ENCODE measurements at places on chromosomes 5 and 9. TPM values are rescaled to one million over a fixed set of nuclear protein-coding genes. Genes with fewer than 3 reads are reported as not detected.

DNA sequence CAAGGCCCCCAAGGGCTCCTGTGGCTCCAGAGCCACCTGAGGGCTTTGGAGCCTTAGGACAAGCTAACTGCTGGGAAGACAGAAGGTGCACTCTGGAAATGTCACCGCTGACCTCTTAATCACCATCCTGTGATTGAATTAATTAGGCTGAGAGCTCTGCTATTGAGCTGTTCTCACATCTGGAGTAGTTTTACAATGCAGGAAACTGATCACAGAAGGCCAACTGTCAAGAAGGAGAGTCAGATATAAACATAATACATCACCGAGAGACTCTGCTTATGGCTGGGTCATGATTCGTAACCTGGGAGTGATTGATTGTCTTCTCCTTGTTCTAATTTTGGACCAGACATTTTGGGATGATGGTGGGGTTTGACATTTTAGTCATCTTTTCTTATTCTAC, 226.1 kb downstream of the SLIT3 start:
- DNase-seq: no peak

GRCh38 chr9:137381501-137382443, 41.2 kb downstream of the EXD3 start:
- DNase-seq: peak; percentile 58

GRCh38 chr5:71939452-71940230, 167.6 kb upstream of the MAP1B start:
- DNase-seq: no peak

GRCh38 chr9:85237478-85237877, 504.3 kb downstream of the AGTPBP1 start:
- DNase-seq: no peak

GRCh38 chr5:1125030-1125357, 13.1 kb upstream of the SLC12A7 start:
- peak; percentile 93 for DNase-seq

DNA sequence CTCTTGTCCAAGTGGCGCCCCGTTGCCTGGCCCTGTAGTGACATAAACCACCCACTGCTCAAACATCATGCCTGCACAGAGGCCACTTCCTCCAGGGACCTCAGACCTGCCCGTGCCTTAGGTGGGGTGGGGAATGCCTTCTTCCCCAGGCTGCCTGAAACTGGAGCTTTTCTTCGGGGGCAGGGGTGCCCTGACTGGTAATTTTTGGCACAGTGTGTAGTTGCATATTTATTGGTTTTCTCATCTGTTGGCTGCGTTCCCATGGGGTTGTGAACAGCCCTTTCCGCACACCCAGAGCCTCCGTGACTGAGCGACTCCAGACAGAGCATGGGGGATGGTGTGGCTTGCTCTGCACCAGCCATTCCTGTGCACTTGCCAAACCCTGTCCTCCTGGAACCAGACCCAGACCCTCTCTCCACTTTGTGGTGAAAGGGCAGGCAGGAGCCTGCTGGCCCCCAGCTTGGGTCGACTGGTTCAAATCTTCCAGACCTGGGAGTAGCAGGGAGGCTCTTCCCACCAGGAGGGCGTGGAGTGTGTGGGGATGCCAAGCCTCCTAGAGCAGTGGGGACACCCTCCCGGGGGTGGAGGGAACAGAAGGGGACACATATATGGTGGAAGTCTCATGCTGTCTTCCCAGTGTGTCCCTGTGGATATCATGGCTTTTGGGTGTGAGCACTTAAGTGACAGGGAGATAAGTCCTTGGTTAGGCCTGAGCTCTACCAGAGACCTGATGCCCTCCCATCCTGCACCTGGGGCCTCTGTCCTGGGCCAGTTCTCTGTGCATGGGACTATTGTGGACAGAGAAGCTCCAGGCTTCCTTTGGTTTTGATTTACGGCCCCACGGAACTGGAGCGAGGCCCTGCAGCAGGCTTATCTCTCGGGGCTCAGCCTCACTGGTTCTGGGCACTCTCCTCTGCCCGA, 39.6 kb downstream of the WNK2 start:
- no peak for DNase-seq

DNA sequence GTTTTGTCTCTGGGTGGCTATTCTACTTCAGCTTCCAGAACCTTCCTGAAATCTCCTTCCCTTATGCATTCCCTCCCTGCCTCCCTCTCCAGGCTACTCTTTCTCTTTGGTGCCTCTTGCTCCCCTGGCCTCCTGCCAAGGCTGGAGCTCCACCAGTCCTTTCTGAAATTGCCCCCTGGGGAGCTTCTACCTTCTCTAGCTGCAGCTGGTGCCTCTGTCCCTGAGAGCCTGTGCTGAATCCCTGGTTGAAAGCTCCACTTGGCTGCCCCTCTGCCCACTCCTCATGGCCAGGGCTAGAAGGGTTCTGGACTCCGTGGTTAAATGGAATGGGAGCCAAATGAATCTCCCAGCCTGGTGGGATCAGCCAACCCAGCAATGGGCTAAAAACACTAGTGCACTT, 80.1 kb downstream of the COL15A1 start:
- DNase-seq: no peak

DNA sequence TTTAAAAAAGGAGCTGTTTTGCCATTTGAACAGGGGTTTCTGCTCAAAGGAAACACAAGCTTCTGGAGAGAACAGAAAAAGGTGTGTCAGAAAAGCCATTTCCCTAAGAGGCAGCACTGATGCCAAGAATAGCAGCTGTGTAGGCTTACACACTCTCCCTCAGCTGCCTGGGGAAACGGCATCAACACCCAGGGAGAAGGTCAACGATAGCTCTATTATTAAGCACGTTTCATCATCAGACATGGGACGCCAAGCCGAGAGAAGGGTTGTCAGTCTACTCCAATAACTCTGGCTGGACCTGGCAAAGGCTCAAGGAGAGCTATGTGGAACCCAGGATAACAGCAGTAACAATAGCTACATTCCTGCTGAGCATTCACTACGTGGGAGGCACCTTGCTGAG, 314.2 kb downstream of the CDK5RAP2 start:
- no peak for DNase-seq

DNA sequence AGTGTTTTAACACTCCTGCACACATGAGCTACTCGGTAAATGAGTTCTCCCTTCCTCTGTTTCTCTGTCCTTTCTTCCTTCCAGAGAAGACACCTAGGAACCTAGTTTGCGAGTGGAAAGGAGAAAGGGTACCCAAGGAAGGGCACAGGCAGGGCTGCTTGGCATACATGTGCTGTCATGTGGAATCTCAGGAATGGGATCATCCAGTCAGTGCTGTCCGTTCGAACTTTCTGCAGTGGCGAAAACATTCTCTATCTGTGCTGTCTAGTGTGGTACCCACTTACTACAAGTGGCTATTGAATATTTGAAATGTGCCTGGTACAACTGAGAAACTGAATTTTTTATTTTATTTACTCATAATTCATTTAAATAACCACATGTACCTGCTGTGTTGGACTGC, 28.0 kb downstream of the NLN start:
- no peak for DNase-seq

DNA sequence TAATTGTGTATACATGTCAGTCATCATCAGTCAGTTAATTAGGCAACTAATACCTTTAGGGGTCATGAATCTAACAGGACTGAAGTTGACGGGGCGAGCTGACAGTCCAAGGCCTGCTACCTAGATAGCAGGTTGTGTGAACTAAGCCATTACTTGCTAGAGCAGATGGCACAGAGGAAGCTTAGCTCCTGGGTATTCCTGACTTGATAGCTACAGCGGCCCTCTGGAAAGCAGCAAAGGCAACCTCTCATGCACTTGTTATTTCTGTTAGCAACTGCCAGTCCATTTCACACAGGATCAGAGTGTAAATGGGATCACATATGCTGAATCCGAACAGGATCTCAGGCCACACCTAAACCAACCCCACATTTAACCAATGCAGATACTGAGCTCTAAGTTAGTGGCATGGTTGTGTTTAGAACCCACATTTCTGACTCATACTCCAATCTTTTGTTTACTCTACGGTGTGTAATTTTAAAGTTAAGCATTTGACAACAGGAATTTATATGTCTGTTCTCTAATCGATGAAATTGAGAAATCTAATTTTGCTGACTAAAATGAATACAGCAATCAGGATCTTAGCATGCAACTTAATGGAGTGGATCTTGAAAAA, 521.3 kb upstream of the ZNF608 start:
- DNase-seq: no peak

DNA sequence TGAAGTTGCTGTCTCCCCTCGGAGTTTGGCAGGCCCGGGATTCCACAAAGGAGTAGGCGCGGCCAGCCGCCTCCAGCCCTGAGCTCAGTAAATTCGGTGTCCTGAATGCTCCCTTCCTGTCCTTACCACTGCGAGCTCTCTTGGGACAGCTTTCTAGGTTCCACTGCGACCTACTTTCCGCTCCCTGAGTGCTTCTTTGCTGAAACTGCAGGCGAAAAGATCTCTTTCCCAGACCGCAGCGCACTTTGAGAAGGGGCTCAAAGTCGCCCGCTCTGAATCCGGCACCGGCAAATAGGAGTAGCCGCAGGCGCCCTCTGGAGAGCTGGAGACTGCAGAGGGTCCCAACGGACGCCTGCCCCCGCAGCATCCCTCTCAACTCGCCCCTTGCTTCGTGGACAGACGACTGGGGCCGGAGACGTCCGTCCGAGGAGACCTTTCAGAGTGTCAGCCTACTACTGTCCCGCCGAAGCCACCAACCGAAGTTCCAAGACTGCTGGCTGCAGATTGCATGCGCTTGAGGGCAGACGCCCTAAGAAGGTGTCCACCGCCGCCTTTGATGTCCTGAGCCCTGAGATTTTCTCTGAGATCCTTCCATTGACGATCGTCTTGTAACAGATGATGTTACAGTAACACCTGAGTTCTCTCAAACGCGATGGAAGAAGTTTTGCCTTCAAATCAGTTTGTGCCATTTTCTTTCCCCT, 96.0 kb downstream of the ANXA2R start:
- no peak for DNase-seq

DNA sequence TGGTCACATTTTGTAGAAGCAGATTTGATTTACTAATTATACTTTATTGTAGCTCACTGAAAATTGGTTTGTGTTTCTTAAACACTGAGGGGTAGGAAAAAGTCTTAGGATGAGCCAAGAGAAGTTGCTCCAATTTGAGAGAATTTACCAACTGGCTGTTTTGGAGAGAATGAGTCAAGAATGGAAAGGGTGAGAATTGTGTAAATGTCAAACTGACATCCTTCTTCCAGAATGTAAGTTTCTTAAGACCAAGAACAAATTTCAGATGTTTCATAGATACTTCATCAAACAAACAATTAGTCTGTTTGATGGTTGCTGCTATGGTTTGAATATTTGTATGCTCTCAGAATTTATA, 106.2 kb upstream of the TXNDC8 start:
- no peak for DNase-seq

- DNase-seq: no peak
Observed at GRCh38 chr9:108860764-108861163, 1.3 kb upstream of the ACTL7A start.

- DNase-seq: no peak
Observed at GRCh38 chr5:23071682-23072081, 218.5 kb upstream of the CDH12 start.

GRCh38 chr5:6583049-6583880, 49.6 kb downstream of the NSUN2 start:
- DNase-seq: no peak

- DNase-seq: no peak
Observed at GRCh38 chr5:59174248-59174844, 591.5 kb downstream of the RAB3C start.

DNA sequence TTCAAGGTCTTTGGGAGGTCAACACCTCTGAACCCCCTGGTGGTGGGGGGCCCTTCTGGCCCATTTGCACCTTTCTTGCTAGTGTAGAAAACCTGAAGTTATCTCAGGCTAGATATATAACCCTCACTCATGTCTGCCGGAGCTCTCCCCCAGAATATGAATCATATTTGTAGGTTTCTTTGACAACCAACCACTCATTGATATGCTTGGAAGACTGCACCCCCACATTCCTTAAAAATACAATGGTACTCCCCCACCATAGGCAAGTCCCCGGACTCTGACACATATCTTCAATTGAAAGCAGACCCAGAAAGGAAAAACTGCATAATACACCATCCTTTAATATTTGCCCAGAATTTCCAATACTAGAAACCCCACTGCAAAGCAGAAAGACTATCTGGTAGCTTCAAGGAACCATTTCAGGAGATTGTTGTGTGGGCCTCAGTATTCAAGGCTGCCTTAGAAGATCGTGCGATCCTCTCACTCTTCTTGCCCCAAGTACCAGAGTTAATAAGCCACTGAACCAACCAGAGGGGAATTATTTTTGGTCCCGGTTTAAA, 978 bp upstream of the UBE2B start:
- DNase-seq: no peak

DNA sequence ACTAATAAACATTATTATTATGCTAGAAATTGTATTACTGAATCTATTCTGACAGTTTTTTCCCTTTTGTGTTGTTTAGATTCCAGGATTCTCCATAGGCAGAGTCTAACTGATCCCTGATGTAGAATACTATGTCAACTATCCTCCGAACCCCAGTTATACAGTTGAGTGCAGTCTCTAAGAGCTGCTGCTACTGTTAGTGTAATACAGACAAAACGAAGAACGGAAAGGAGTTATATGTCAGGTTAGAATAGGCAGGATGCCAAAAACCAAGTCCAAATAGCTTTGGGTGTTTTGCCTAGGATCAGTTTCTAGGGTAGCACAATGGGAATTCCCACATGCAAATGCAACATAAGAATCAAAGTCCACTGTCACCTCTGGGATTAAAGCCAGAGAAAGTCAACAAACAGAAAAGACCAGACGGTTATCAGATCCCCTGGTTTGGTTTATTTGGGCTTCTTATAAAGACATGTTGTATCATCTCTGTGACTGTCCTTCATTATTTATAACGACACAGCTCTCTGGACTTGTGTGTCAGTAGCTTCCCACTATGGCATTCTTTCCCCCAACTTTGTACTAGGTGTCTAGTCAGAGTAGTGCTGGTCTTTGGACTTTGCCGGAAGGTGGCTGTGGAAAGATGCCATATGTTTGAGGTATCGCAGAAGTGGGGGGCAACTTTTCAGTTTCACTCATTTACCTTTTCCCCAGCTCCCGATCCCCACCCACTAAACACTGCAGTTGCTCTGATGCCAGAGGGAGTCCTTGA, 14.9 kb upstream of the TMEM38B start:
- DNase-seq: no peak

SLC35D2 gene
- 15.0 TPM for total RNA-seq

SLU7 gene
- total RNA-seq: 72.4 TPM

BTNL8 gene
- 0.27 TPM for total RNA-seq

PCDHGC3 gene
- 42.1 TPM for total RNA-seq

NDOR1 gene
- 12.7 TPM for total RNA-seq

SHISAL2B gene
- total RNA-seq: not detected

LEAP2 gene
- total RNA-seq: 0.99 TPM

ATOX1 gene
- total RNA-seq: 86.5 TPM
